Pulmonary artery endothelial cell (primary cell): ENCODE measurements at places on chromosomes 1 and 21.

DNA sequence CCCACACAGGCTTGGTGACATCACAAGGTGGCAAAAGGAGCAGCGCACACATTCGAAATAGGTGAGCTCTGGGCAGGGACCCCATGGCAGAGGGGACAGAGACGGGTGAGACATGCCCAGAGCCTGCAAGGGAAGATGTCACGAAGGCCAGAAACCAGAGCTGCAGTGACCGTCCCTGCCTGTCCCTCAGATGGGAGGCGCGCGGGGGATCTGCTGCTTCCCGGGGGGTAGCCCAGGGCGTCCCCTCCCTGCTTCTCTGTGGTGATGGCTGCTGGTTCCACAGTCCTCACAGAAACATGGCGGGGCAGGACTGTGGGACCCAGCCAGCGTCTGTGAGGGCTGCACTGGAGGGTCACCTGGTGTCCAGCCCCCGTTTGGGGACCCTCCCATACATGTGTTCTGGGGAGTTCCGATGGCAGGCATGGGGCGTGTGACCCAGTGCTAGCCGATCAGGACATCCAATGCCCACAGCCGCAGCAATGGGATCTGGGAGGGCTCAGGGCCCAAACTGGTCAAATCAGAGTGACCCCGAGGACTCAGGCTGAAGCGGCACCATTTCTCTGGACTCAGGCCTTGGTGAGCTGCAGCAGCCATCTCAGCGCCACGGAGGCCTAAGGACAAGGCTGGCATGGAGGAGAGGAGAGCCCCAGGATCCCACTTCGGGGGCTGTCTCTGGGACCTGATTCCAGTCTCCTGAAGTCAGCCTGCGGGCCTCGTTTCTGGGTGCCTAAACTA lies 20.7 kb upstream of the SPSB1 start:
- no peak for DNase-seq

DNA sequence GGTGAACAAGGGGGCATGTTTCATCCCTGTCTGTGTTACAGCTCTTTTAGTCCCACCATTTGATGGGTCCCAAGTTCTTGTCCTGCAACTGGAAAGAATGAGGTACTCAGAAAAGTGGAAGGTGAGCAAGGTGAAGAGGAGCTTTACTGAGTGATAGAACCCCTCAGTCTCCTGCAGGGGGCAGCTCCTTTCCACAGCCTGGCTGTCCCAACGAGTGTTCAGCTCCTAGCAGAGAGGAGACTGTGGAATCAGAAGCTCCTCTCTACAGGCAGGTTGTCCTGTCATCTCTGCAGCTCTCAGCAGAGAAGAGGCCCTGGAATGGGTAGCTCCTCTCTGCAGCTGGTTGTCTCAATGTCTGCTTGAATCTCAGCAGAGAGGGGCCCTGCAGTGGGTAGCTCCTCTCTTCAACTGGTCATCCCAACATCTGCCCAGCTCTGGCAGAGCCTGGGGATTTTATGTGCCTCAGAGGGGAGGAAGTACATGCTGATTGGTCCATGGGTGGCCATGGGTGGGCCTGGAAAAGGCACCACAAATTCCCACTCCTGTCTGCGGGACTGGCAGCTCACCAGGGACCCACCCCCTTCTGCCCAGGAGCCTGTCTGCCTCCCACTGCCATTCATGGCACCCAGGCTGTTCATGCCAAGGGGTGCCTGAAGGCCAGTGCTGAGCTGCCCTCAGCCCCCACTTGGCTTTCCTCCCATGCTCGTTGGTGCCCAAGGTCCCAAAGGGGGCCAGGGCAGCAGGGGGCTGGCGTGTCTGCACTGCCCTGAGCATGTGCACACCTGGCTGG lies 25.7 kb downstream of the LDLRAD1 start:
- DNase-seq: no peak

- DNase-seq: peak; percentile 5
Observed at GRCh38 chr21:33762803-33763581, 120.7 kb downstream of the ITSN1 start.

GRCh38 chr1:92458146-92458545 lies 28.6 kb downstream of the GFI1 start:
- DNase-seq: no peak

- no peak for DNase-seq
Observed at GRCh38 chr1:162420120-162420519, 8.2 kb upstream of the SH2D1B start.

- DNase-seq: no peak
Observed at GRCh38 chr1:118360817-118361216, 175.8 kb upstream of the SPAG17 start.

- DNase-seq: no peak
Observed at GRCh38 chr1:98426092-98426491, 235.4 kb upstream of the SNX7 start.

DNA sequence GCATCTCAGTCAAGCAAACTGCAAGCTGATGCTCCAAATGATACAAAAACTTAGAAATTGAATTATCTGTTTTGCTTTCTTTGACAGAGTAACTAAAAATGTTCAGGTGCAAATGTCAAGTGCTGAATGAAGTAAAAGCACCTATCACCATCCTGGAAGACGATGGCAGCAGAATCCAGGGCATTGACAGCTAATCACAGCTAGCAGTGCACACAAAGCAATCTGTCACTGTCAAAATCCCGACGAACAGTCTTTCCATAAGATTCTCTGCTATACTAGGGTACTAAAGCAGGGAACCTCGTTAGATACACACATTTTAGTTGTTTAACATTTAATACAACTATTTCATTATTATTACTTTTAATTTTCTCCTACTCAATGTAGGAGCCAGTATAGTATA lies 233.3 kb downstream of the BRINP3 start:
- DNase-seq: no peak

GRCh38 chr1:10189659-10190058 lies 20.7 kb upstream of the KIF1B start:
- DNase-seq: no peak

DNA sequence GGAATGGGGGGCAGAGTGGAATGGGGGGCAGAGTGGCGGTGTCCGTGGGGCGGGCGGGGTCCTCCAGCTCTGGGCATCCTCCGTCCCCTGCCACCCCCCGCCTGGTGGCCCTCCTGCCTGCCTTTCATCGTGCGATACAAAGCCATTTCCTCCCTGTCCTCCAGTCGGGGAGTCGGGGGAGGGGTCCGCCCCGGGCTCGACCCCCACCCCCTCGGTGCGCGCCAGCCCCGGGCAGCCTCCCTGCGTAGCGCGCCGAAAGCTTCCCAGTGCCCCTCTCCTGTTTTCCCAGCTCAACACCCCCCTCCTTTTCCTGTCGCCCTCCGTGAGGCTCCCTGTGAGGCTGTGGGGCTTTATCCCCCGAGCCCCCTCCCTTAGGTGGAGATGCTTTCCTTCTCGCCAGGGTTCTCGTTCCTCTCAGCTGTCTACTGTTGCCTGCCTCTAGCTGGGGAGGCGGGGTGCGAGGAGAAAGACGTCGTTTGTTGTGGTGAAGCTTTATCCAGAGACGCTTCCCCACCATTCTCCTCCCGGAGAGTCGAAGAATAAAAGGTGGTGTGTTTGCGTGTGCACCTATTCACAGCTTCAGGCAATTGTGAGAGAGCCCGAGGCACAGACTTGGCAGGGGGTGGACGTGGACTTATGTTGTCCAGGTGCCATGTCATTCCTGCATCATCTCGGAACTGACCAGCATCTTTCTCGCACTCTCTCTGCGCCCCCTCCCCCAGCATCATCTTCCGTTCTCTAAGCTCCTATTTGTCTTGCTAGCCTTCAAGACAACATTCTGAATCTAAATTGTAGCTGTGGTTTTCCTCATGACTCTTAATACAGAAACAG lies 848 bp downstream of the DNM3 start:
- DNase-seq: no peak

- DNase-seq: no peak
Observed at GRCh38 chr1:38991638-38992411, 749 bp downstream of the AKIRIN1 start.

DNA sequence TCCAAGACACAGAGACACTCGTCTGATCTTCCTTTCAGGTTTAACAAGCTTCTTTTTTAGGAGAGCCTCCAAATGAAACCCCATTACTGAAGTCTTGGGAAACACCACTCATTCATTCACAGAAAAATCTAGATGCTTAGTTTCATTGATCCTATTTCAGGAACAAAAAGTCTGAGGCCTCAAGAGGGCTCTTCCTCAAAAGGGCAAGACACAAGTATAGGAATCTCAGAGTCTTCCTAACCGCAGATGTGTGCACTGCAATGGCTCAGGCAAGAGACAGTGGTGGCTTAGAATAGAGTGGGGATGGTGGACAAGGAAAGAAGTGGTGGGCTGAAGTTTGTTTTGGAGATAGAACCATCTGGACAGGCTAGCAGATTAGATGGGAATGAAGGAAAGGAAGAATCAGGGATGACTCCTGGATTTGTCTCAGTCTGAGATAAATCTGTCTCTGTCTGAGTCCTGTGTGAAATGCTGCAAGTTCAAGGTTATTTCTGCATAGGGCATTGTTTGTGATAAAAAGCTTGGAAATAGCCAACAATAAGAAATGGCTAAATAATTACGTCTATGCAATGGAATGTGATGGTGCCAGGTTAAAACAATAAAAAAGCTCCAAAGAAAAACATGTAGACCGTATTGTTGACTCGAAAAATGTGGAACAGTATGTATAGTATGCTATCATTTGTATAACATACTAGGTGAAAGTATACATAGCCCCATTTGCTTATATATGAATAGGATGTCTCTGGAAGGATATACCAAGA lies 8.9 kb upstream of the CTSE start:
- DNase-seq: peak; percentile 41
